ENCODE measurements at places on chromosomes 5 and 9.
A peak's percentile ranks its signal among the peaks of the same experiment; 100 is the strongest.

- DNase-seq = no peak
These were observed 459.7 kb downstream of the EBF1 start for GRCh38 chr5:158639881-158640592.

DNA sequence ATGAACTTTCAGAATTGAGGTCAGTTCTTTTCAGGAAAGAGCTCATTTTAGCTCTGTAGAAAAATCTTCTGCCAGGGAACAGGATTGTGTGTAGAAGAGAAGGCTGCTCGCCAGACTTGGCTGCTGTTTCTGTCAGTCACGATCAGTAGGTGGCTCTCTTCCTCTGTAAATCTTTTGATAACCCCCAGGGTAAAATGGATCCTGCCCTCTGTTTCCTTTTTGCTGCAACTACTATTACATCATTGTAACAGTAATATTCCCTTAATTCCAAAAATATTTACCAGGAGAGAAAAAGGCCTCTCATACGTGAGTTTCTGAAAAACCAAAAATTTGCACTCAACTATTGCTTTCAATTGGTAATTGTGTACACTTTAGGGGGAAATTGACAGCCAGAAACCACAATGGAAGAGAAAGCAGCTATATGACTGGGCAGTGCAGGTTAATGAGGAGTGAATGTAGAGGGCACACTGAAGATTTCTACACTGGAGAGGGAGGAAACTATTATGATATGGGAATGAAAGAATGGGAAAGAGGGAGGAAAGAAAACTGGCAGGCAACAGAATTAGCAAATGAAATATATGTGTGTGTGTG, 12.3 kb downstream of the IFNA21 start:
- DNase-seq = peak; percentile 44

- DNase-seq = no peak
These were observed 620.8 kb upstream of the DMAC1 start for GRCh38 chr9:8420416-8420815.

DNA sequence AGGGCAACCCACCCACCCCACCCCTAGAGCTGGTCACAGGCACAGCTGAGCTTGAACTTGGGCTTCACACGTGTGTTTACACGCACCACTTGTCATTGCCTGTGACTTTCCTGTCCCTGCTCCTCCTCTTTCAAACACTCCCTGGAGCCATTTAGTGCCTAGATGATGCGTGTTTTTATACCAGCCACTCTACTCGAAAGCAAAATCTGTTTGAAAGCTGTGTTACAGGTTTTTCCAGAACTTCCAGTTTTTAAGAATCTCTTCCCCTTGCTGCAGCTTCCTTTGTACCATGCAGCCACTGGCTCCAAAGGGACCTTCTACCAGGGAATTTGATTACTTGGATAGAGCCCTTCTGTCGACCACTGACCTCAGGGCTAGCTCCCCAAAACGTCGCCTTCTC, 78.8 kb upstream of the SPRY4 start:
- no peak for DNase-seq

DNA sequence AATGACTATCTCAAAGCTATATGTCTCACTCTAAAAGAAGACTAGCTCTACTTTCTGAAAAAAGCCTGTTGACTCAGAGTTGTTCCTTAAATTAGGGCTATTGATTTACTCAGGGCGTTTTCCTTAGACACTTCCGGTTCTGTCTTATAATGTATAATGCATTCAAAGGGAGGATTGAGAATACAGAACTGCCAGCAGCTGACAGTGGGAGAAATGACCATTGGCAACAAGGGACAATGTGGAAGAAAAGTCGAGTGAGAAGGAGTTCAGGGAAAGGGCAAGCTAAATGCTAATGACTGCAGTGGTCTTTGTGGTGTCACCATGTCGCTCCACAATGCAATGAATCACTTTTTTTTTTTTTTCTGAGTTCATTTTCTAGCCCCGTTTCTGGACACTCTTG, 65.7 kb upstream of the ANKH start:
- no peak for DNase-seq

GRCh38 chr9:91844701-91845291, 105.2 kb downstream of the ROR2 start:
- DNase-seq = no peak

GRCh38 chr5:169150108-169150507, 150.8 kb downstream of the SLIT3 start:
- DNase-seq = no peak

DNA sequence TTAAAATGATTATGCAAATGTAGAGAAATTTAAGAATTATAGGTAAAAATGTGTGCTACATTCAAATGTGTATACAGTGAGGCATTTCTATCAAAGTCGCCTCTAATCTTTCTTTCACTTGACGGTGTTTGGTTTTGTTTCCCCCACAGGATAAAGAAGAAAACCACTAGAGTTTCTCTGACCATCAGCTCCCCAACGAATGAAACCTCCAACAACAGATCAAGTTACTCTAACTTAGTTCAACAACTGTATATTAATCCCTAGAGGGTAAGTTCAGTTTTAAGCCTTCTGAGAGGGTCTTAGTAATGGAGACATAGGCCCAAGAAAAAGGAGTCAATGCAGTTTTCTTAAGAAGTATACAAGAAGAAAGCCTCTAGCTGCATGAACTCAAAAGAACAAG, 11.5 kb upstream of the MYOT start:
- no peak for DNase-seq

- no peak for DNase-seq
These were observed 24.2 kb downstream of the C9orf50 start for GRCh38 chr9:129596541-129597331.

DNA sequence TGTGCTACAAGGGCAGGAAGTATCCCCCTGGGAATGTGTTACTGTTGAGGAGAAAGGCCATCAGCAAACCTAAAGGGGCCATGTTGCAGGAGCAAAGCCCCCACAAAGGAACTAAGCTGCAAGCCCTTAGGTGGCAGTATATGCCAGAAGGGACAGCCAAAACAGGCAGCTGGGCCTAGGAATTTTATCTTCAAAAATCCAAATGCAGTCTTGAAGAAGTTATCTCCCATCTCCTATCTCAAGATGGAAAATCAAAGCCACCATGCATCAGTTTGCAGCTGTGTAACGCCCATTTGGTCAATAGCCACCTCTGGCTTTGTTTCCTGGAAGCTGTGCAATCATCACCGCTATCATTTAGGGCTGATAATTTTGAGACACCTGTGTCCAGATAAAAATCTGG, 400.3 kb downstream of the ARHGEF28 start:
- no peak for DNase-seq

DNA sequence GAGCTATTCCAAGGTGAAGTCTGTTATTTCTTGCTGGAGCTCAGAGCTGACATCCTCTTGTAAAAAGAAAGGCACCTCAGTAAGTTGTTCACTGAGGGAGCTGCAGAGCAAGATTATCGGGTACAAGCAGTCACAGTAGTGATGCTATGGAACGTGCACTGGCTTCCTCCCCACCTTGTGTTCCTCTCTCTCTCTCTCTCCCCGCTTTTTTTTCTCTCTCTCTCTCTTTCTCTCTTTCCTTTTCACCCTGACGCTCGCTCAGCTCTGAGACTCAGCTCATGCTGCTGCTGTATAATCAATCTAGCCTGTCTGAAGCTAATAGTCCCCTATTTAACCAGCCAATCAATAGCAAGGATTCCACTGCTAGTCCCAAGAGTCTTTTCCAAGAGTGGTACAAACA, 587.6 kb upstream of the CDH18 start:
- DNase-seq = no peak

DNA sequence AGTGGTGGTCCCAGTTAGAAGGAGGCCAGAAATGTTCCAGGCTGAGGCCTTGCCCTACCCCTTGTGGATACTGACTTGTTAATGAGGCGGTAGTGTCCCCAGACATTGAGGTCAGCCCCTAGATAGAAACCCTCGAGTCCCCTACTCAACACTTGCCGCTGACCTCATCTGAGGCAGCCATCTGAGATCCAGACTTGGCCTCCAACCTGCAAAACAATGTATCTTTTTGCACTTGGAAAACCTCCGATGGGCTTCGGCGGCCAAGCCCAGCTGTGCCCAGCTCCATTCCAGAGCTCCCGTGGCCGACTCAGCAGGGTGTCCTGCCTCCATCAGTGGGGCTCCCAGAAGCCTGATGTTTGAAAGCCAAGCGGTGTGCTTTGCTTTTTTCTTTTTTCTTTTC, 122.1 kb downstream of the WNK2 start:
- DNase-seq = no peak
